ENCODE measurements at places on chromosomes 4 and X.

DNA sequence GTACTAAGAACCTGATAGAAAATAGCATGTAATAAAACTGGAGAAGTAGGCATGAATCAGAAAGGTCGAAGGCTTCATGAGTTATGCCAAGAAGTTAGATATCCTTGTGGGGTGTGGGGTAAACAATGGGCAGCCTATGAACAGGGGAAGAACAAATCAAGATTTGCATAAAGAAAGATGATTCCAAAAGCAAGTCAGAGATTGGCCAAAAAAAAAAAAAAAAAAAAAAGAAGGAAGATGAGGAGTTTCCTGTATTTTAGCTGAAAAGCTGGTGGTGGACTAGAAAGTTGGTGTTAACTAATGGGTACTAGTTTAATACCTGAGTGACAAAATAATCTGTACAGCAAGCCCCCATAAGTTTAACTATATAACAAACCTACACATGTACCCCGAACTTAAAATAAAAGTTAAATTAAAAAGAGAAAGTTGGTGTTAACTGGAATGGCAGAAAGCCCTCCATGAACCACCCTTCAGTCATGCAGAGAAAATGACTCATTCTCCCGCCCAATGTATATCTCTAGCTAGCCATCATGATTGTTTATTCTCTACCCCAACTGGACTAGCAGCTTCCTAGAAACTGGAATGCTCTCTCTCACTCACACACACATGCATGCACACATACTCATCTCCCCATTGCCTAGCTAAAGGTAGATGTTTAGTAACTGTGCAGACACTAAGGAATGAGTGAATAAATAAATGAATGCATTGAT, 41.7 kb downstream of the ATP11C start:
- DNase-seq = no peak

GRCh38 chr4:161655148-161655547, 508.7 kb downstream of the FSTL5 start:
- no peak for DNase-seq

- DNase-seq = no peak
These were observed 20.0 kb downstream of the EMCN start for GRCh38 chr4:100497791-100498190.

GRCh38 chr4:100721490-100721889, 203.7 kb upstream of the EMCN start:
- no peak for DNase-seq

GRCh38 chrX:11421805-11422524, 128.8 kb downstream of the AMELX start:
- no peak for DNase-seq

DNA sequence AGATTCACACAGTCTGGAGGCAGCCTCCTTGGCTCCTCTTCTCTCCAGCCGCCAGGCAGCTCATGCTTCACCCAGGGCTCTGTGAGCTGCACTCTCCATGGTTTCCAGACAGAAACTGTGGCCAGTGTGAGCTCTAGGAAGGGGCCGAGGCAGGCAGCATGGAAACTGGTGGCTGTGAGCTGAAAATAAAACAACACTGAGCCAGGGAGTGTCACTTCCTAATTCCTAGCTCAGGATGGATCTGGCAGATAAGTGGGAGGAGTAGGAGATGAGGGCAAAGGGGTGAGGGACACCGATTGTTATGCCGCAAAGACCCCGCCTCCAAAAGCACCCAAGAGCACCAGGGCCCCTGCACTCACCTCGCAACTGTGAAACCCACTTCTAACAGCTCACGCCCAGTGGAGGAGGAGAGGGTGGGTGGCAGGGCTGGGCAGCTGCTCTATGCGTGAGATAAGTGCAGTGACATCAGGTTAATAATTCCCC, 69.8 kb downstream of the FHDC1 start:
- no peak for DNase-seq

- no peak for DNase-seq
These were observed 110.6 kb downstream of the PHKA2 start for GRCh38 chrX:18873189-18873791.

GRCh38 chr4:2217726-2218125, 24.2 kb downstream of the HAUS3 start:
- DNase-seq = no peak

DNA sequence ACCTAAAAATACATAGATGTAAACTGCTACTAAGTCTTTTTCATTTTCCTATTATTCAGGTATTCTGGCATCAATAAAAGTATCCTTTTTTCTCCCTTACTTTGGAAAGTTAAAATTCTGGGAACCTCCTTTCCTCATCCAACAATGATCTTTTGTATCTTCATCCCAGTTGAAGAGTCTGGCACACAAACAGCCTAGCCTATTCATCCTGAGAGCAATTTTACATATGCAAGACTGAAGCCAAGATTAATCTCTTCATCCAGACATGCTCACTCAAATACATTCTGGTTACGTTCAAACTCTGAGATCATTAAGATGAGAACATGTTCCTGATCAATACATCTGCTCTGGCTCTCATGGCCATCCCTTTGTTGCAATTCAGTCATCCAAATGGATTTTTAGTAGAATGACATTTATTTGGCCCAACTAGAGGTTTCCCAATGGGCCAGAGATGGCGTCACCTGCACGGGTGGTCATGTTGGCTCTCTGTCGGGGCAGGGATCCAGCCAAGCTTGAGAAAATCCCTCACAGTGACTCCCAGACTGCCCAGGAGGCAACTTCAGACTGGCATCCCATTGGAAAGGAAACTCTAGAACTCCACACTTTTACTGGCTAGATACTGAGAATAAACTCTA, 135.3 kb upstream of the VCX2 start:
- no peak for DNase-seq

- DNase-seq = no peak
These were observed 2.0 kb upstream of the PGK1 start for GRCh38 chrX:78102091-78102490.

- no peak for DNase-seq
These were observed 65.2 kb upstream of the LNX1 start for GRCh38 chr4:53656421-53656981.

DNA sequence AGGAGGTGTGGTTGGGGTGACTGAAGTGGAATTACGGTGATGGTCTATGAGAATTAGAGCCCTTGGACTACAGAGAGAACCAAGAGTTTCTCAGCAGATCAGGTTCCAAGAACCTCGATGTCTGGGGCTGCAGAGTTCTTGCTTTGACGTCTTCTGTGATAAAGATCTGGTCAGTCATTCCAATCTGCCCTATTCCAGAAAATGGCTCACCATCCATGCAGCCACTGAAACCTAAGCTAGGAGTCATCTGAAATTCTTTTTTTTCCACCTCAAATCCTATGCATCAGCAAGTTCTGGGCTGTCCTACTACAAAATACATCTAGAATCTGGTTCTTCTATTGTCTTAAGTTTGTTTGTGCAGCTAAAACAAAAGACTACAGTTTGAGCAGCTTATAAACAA, 254.4 kb upstream of the PGRMC2 start:
- DNase-seq = no peak

DNA sequence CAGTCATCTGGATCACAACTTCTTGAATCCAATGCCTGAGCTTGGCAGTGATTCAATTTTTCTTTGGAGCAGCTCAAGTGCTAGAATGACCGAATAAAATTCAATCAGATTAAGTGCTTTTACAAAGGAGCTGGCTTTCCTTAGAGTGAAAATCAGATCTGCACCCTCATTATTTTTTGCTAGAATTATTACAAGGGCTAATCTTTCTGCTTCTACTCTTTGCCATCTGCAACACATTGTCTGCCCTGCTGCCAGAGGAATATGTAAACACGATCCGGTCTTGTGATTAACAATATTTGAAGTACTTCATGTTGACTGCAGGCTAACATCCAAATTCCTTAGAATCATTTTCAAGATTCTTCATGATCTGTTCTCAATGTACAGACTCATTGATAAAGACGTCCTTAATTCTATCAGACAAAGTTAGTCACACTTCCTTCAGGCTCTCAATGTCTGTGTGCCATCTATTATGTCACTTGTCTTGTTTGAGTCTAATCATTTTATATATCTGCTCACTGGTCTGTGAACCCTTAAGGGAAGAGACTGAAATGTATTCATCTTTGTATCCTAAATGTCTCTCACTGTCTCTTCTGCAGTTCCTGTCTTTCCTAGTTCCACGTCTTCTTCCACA, 531.2 kb downstream of the GALNTL6 start:
- no peak for DNase-seq

- no peak for DNase-seq
These were observed 66.0 kb downstream of the APBB2 start for GRCh38 chr4:41148292-41148691.

- DNase-seq = peak; percentile 26
These were observed 8.6 kb upstream of the ZXDA start for GRCh38 chrX:57918750-57919436.

- DNase-seq = no peak
These were observed 30.1 kb downstream of the SPATA18 start for GRCh38 chr4:52081216-52081615.

DNA sequence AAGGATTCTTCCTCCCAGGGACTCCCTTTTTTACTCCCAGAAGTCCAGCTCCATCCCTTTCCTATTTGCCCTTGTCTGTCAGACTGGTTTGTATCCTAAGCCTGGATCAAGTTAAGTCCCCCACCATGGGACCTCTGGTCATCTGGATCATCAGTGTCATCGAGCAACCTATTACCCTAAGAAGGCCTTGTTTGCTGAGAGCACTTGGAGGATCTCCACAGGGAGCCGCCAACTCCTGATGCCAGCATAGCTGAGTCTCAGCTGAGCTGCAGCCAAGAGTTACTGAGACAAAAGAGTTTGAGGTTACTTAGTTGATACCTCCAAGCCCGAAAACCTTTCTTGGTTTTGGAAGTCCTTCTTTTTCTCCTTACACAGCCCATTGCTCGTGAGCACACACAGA, 10.1 kb upstream of the DAPP1 start:
- no peak for DNase-seq

- DNase-seq = no peak
These were observed 21.0 kb downstream of the SMARCAD1 start for GRCh38 chr4:94228493-94229216.

DNA sequence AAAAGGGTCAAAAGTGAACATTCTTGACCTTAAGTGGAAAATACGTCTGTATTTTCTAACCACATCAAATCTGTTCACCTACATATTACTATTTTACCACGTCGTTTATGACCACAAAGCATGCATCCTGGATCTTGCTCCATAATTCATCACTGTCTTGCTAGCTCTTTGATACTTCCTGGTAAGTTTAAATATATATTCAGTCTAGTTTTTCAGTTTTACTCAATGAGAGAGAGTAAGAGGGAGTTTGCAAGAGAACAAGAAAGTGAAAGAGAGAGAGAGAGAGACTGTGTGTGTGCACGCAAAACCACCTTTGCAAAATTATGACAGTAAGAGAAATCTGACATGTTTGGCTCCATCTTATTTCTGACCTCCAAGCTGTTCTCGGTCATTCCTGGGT, 173.7 kb upstream of the GALNTL6 start:
- no peak for DNase-seq

DNA sequence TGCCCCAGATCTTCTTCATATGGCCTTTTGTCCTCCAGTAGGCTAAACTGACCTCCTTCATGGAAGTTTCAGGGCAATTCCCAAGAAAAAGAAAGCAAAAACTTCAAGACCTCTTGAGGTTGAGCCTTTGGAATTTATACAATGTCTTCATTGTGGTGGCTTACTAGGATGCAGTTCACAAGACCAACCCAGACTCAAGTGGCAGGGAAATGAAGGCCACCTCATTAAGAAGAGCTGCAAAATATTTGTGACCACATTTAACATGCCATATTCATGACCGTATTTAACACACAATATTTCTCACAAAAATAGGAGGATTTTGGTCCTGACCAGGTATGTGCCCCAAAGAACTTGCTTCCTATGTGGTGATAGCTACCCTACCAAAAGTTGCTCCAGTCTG, 605.5 kb upstream of the PITX2 start:
- DNase-seq = no peak

- DNase-seq = no peak
These were observed 37.4 kb upstream of the NDST3 start for GRCh38 chr4:117996891-117997290.

DNA sequence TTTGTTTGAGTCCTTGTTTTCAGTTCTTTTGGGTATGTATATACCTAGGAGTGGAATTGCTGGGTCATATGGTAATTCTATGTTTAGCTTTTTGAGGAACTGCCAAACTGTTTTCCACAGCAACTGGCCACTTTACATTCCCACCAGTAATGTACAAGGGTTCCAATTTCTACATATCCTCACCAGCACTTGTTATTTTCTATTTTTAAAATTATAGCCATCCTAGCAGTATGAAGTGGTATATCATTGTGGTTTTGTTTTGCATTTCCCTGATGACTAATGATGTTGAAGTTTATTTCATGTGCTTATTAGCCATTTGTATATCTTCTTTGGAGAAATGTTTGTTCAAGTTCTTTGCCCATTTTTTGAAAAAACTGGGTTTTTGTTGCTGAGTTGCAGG, 39.6 kb downstream of the TMEM164 start:
- DNase-seq = peak; percentile 28

GRCh38 chrX:3141031-3141430, 99.8 kb downstream of the ARSF start:
- DNase-seq = no peak

GRCh38 chr4:19683426-19683825, 568.3 kb upstream of the SLIT2 start:
- DNase-seq = no peak

DNA sequence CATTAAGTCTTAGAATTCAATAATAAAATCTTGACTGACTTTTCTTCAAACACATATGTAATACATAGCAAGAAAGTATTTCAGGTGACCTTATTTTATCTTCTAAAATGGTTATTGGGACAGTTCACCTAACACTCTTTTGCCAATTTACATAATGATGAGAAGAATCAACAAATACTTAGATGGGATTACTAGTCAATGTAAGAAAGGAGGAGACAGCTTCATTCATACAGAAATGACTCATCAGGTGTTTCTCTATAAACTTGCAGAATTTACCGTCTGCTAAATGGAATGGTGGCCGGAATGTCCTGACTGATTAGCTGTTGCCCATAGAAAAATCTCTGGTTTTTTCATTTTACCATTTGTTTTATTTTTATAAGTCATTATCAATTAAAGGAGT, 115.0 kb upstream of the ETNPPL start:
- no peak for DNase-seq

- DNase-seq = no peak
These were observed 35.9 kb downstream of the HPGDS start for GRCh38 chr4:94306713-94307112.

- DNase-seq = no peak
These were observed 18.0 kb downstream of the PNMA6F start for GRCh38 chrX:153303276-153304262.

All from AML-193 (cell line).